G401 (cell line): ENCODE measurements at places on chromosomes 5 and 9. TPM values are rescaled to one million over a fixed set of nuclear protein-coding genes. Genes with fewer than 3 reads are reported as not detected.

Gene DPYSL3
- total RNA-seq, result 0.58 TPM in 1 of 2 replicates, not detected in the other

Gene DEPDC1B
- total RNA-seq, result 164 and 223 TPM in 2 replicates

Gene OLFML2A
- total RNA-seq, result 9.4 and 12.0 TPM in 2 replicates

Gene ACSL6
- 7.3 TPM in 1 of 2 replicates, not detected in the other for total RNA-seq

Gene STK32A
- total RNA-seq, result not detected in 2 replicates

Gene SMIM32
- total RNA-seq, result not detected in 2 replicates

Gene SLC36A3
- not detected in 2 replicates for total RNA-seq

Gene SLC45A2
- total RNA-seq, result 0.17 TPM in 1 of 2 replicates, not detected in the other

Gene PCDHB8
- total RNA-seq, result 0.10 TPM in 1 of 2 replicates, not detected in the other

Gene FABP6
- 1.3 and 5.0 TPM in 2 replicates for total RNA-seq

Gene CDC20B
- total RNA-seq, result not detected in 2 replicates
